ENCODE measurements at places on chromosomes 11 and 22.

DNA sequence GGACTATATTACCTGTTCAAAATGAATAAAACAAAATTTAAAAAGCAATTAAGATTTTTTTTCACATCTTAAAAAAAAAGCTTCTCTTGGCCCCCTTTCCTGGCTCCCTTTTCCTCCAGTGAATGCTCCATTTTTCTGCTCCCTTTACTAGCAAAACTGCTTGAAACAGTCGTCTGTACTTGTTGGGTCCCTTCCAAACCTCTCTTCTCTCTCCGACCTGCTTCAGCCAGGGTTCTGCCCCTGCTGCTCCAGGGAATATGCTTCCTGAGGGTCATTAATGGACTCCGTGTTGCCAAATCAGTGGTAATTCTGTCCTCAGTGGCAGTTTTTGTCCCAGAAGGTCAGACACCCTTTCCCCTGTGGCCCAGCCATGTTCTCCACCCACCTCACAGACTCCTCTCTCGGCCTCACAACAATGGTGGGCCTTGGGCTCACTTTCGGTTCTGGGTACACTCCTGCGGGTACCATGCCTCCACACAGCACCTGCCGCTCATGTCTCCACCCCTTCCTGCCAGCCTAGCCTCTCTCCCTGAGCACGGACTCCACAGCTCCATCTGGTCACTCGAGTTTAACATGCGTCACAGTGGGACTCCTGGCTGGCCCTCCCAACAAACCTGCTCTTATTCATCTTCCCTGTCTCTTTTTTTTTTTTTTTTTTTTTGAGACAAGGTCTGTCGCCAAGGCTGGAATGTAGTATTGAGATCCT is 7.8 kb upstream of the POLR3H start:
- DNase-seq: no peak

GRCh38 chr11:37026326-37026725 is 428.3 kb upstream of the RAG2 start:
- DNase-seq: no peak

DNA sequence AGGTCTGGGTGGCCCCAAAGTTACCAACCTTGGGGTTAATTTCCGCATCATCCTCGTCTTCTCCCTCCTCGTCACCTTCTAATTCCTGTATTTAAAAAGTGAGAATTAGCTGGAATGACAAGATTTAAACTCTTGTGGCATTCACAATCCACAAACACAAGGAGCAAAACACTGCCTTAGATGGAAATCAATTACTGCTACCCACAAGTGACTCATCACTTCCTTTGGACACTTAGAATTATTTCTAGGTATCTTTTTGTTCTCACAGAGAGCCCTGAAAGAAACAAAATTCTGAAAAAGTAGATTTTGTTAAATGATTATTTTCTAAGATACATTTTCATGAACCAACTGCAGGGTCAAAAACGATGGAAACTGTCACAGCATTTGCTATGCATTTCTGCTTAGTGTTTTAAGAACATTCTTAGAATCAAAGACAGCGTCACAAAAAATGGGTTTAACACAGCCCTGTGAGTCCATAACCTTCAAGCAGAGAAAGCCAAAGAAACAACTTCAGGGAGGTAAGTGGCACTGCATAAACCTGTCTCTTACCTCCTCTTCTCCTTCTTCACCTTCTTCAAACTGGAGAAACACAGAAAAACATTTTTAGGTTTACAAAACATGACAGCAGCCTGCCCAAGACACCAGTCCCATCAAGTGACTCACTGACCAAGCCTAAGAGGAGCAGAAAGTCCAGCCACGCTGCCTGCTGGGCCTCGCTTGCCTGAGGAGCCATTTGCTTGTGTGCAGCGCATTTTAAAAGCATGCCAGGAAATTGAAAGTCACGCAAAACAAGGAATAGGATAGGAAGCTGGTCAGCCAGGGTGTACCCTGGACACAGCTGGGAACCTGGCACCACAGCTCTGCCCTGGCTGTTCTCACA is 22.3 kb upstream of the PHLDA2 start:
- DNase-seq: no peak

- no peak for DNase-seq
Observed at GRCh38 chr22:49968313-49968830, 7.8 kb downstream of the PIM3 start.

GRCh38 chr11:117205211-117205818 is 6.1 kb downstream of the TAGLN start:
- no peak for DNase-seq

Measured in small intestine (tissue), 16 donors.